ENCODE measurements at places on chromosomes 2 and 18. TPM values are rescaled to one million over a fixed set of nuclear protein-coding genes. Genes with fewer than 3 reads are reported as not detected.

DNA sequence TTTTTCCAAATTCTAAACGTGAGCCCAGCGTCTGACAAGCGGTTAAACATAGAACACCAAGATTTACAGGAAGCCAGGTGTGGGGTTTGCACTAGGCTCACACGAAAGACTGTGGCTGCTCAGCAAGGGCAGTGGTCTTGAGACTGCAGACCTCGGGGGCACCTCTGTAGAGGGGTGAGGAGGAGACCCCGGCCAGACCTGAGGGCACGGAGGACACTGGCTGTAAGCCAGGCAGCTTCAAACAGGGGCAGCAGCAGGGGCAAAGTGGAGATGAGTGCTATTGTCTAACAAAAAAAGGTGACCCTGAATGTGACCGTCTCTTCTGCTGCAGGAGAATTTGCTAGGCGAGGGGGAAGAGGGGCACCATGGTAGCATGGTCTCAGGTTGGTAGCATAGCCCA, 140.3 kb downstream of the CYP26B1 start:
- no peak for DNase-seq

GRCh38 chr2:233598952-233599351, 18.5 kb upstream of the UGT1A8 start:
- no peak for DNase-seq

DNA sequence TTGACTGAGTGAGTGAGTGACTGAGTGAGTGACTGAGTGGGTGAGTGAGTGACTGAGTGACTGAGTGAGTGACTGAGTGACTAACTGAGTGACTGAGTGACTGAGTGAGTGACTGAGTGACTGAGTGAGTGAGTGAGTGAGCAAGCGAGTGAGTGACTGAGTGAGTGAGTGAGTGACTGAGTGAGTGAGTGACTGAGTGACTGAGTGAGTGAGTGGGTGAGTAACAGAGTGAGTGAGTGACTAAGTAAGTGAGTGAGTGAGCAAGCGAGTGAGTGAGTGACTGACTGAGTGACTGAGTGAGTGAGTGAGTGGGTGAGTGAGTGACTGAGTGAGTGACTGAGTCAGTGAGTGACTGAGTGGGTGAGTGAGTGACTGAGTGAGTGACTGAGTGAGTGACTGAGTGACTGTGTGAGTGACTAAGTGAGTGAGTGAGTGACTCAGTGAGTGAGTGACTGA, 11.9 kb downstream of the MAL start:
- no peak for DNase-seq

GRCh38 chr18:48007955-48008701, 77.7 kb upstream of the SMAD2 start:
- DNase-seq, result peak; percentile 72

- DNase-seq, result peak; percentile 30
Observed at GRCh38 chr2:16114836-16115235, 174.5 kb downstream of the MYCN start.

GRCh38 chr2:120559401-120559800, 176.3 kb upstream of the GLI2 start:
- no peak for DNase-seq

- DNase-seq, result no peak
Observed at GRCh38 chr2:127102521-127103242, 4.3 kb downstream of the BIN1 start.

GRCh38 chr18:76466410-76466991, 28.5 kb downstream of the ZNF516 start:
- no peak for DNase-seq

GRCh38 chr2:99442837-99443236, 47.0 kb downstream of the REV1 start:
- no peak for DNase-seq

- no peak for DNase-seq
Observed at GRCh38 chr18:61900504-61901281, 7.9 kb upstream of the RNF152 start.

GRCh38 chr18:74040459-74041332, 106.9 kb downstream of the FBXO15 start:
- no peak for DNase-seq

DNA sequence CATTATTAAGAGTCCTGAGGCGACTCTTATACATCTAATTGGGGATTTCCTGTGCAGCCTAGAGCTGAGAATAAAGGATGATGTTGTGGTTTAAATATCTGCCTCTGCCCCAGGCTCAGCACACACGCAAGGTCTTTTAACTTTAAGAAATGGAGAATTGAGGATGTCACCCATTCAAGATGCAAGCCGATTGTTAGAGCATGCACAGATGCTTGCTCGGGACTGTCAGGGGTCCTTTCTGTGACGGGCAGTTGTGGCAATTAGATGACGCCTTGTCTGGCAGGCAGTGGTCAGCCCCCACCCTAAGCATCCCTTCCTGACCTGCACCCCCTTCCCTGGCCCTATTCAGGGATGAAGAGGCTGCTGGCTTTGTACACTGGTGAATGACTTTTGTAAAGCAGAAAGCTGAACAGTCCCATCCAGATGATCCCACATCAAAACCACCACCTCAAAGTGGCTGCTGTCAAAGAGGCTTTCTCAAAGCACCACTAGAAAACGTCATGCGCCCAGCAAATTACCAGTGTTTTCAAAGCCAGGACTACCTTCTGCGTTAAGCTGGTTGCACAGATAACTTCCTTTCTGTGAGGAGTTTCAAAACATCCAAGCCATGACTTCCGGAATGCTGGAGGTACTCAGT, 23.7 kb downstream of the FAM178B start:
- DNase-seq, result no peak

- DNase-seq, result no peak
Observed at GRCh38 chr2:221068123-221068522, 504.0 kb downstream of the EPHA4 start.

GRCh38 chr18:21739604-21740537, 721 bp upstream of the MIB1 start:
- DNase-seq, result no peak

GRCh38 chr2:98528349-98528748, 80.0 kb downstream of the COA5 start:
- DNase-seq, result no peak

GRCh38 chr2:40039549-40039948, 260.5 kb upstream of the THUMPD2 start:
- DNase-seq, result no peak

DNA sequence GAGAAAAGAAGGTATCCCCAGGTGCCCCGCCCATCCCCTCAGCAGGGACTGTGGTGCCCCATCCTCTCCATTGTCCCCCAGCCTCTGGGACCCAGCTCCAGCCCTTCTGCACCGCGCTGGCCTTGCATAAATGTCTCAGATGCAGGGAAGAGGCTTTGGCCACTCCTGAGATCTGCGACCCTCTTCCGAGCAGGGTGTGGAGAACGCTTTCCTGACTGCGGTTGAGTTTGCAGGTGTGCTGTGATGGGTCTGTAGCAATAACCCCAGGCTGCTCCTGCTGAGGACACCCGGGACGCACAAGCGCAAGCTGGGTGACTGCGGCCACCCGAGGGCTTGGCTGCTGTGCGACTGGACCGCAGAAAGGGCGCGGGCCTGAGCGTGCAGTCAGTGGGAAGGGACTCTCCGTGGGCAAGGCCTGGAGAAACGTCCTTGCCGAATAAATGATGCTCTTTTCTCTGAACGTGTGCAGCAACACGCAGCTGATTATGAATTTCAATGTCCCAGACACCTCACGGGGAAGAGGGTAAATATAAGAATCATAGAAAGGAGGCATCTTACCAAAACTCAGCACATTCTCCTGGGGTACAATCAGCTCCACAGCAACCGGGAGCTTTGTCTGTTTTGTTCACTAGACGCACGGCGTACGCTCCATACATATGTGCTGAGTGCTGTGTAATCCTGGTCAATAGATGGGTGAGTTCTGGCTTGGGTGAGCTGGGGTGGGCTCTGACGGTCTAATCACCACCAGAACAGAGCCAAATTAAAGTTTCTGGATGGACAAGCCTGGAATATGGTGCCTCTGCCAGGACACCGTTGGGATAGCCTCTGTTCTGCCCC, 67.5 kb upstream of the ZNF516 start:
- no peak for DNase-seq

DNA sequence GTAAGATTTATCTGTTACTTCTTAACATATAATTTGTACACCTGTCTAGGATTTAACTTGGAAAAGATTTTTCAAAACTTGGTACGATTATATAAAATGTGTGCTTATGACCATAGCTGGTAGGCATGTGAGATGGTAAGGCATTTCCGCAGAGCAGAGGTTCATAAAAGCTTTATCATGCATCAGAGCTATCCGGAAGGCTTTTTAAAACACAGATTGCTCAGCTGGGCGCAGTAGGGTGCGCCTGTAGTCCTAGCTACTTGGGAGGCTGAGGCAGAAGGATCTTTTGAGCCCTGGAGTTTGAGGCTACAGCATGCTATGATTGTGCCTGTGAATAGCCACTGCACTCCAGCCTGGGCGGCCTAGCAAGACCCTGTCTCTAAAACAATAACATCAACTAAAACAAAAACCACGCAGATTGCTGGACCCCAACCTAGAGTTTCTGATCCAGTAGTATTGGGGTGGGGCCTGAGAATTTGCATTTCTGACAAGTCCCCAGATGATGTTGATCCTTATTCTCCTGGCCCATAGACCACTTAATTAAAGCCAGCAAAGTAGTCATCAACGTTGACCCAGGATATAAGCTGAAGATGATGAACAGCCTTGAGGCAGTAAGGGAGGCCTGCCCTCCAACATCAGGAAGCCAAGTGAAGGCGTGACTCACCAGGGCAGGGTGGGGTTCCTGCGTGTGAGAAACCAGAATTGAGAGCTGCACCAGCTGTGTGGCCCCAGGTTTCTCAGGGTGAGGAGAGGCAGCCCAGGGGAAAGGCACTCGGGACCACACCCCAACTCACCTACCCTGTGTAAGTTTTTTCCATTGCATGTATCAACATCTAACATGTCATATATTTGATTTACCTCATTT, 21.6 kb upstream of the SLC20A1 start:
- no peak for DNase-seq

- DNase-seq, result no peak
Observed at GRCh38 chr2:203988500-203989260, 52.1 kb downstream of the ICOS start.

GRCh38 chr2:32446369-32446768, 89.5 kb downstream of the BIRC6 start:
- no peak for DNase-seq

DNA sequence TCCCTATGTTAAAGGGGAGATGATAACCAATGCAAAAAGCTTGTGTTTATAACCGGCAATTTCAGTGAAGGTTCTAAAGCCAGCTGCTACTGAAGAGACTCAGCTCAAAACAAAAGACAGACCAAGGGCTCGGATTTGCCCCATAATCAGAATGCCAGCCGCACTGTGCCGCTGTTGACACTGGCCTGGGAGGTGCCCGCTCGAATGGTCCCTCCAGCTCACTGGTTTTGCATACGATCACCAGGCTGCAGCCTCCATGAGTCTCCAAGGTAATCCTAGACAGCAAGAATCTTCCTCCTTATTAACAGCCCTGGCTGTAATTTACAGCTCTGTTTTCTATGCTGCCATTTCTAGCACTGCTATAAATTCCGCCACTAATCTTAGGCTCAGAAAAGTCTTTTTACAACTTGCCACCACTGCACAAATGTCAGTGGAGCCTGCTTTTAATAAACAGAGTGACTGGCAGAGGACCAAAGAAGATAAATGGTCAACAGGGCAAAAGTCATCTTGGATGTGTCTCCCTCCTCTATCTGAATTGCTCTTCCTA, 155.7 kb upstream of the SH3BP4 start:
- DNase-seq, result peak; percentile 61

DNA sequence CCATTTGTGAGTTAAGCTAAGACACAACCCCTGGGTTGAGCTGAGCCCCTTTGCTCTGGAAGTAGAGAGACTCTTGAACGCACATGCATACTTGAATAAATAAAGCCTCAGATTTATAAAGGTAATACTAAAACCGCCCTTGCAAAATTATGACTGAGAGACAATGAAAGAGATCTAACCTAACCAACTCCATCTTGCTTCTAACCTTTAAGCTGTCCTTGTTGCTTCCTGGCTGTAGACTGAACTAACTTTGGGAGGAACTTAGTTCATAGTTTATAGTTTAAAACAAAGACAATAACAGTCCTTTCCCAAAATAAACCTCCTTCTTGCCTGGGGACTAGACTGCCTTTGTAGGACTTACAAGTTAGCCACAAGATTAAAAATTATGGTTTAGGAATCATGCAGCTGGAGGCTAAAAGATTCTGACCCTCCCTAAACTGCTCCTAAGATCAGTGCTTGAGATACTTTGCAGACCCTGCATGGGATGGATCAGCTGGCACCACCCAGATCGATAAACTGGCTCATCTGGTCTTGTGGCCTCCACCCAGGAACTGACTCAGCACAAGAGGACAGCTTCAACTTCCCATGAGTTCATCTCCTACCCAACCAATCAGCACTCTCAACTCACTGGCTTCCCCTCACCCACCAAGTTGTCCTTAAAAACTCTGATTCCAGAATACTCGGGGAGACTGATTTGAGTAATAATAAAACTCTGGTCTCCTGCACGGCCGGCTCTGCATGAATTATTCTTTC, 240.2 kb upstream of the SLC14A2 start:
- DNase-seq, result no peak

DNA sequence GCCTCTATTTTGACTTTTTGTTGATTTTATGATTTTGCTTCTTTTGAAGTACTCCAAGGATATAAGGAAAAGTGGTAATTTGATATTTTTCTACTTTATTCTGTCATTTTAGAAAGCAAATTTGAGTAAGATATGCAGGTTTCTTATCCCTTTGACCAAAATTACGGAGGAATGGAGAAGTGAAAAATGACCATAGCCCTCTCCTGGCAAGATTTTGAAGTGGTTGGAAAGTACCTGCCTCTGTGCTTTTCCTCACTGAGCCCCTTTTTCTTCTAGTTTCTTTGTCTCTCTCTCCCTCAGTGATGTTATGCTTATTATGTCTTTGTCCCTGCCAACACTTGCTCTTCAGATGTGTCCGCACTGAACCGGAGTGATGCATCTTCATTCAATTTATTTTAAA, 898.1 kb downstream of the EPHA4 start:
- DNase-seq, result no peak

The CHRNA1 gene
- 3.7 TPM for polyA plus RNA-seq

The MCEE gene
- polyA plus RNA-seq, result 28.3 TPM

The UGT1A4 gene
- not detected for polyA plus RNA-seq

The GPR35 gene
- 2.9 TPM for polyA plus RNA-seq

The C2orf66 gene
- 0.98 TPM for polyA plus RNA-seq

The ALKAL2 gene
- 4.9 TPM for polyA plus RNA-seq

The GTF2A1L gene
- polyA plus RNA-seq, result 0.25 TPM

The EVX2 gene
- not detected for polyA plus RNA-seq

The TMEM185B gene
- 24.3 TPM for polyA plus RNA-seq

The RESP18 gene
- polyA plus RNA-seq, result not detected

The MDH1B gene
- 13.6 TPM for polyA plus RNA-seq

The RASGRP3 gene
- 19.6 TPM for polyA plus RNA-seq

The ZNF521 gene
- polyA plus RNA-seq, result 42.2 TPM

The POTEJ gene
- polyA plus RNA-seq, result not detected

The SPIRE1 gene
- 37.6 TPM for polyA plus RNA-seq
